ENCODE measurements at places on chromosomes 12 and 14.

DNA sequence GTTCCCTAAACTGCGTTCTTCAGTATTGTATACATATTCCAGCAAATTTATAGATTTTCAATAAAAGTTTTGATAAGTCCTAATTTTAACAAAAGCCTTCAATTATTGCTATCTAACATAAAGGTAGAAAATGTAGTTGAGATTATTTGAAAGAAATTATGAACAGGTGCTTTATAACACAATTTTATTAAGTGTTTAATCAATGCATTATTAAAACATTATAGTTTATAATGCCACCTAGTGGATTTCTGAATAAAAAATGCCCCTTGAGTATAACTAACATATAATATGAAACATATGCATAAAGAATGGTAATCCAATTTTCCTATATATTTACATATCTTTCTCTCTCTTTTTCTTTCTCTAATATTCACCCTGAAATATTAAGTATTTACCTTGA is 515.3 kb downstream of the SLC6A15 start:
- no peak for DNase-seq

GRCh38 chr14:37678916-37679315 is 83.5 kb downstream of the TTC6 start:
- DNase-seq, result no peak

DNA sequence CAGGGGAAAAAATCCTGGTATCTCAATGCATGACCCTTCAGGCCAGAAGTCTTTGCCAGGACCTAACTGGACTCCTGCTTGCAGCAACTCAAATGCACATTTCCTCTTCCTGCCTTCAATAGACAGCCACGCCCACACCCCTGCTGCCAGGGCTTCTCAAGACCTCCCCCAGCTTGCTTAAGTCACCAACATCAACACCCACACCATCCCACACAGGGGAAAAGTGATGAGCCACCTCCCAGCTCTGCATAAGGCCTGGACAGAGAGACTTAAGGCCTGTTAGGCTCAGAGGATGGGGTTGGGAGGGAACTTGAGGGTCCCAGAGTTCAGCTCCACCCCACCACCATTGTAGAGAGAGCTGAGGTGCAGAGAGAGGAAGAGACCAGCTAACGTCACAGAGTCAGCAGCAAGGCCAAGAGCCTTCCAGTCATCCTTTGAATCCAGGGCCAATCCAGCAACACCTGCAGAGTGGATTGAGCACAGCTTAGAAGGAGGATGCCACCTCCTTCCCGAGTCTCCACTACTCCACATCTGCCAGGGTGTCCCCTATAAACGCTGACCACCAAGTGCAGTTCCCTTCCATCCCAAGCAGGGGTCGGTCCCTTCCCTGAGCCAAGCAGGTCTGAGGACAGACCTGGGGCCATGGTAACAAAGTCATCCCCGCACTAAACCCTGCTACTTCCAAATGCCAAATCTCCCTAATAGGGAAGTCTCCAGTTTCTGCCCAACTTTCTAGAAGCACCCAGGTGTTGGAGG is 50.0 kb downstream of the KDM2B start:
- peak; percentile 32 for DNase-seq

DNA sequence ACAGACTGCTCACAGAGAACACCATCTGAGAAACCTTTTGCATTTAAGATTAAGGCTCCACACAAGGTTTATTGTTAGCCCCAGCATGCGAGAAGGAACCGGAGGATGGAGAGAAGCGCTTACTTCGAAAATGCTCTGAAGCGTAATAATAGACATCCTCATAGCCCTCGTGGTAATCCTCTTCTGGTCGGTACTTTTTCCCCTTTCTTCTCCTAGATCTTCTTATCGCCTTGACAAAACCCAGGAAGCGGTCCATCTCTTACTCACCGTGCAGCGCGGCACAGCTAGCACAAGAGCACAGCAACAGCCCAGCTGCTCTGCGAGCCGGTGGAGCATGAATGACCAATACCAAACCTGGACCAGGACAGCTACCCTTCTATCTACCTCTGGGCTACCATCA is 125.1 kb upstream of the GRIP1 start:
- DNase-seq, result no peak

- no peak for DNase-seq
These were observed 58.0 kb upstream of the TRHDE start for GRCh38 chr12:72214163-72214562.

- DNase-seq, result no peak
These were observed 66.5 kb downstream of the ATF7IP start for GRCh38 chr12:14431975-14432374.
